ENCODE measurements at places on chromosomes 5 and 9.

- DNase-seq, result no peak
These were observed 8.4 kb downstream of the RACK1 start for GRCh38 chr5:181235323-181235688.

GRCh38 chr5:171168171-171168570 lies 140.9 kb upstream of the TLX3 start:
- DNase-seq, result no peak

DNA sequence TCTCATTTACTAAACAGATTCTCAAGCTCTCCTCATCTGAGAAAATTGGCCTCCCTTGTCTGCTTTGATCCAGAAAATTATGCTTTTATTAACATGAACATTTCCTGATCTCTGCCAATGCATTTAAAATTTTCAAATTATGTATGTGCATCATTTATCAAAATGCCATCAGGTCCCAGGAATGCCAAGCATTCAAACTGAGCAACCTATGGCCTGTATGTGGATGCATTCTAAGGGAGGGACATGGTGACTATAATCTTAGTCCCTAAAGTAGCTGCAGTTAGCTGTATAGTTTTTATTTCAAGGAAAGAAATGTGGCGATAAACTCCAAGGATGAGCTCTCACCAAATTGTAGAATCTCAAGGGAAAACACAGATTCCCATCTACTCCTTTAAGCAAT lies 9.7 kb upstream of the RORB start:
- DNase-seq, result no peak

- DNase-seq, result no peak
These were observed 3.0 kb upstream of the GLRX start for GRCh38 chr5:95825495-95825894.

DNA sequence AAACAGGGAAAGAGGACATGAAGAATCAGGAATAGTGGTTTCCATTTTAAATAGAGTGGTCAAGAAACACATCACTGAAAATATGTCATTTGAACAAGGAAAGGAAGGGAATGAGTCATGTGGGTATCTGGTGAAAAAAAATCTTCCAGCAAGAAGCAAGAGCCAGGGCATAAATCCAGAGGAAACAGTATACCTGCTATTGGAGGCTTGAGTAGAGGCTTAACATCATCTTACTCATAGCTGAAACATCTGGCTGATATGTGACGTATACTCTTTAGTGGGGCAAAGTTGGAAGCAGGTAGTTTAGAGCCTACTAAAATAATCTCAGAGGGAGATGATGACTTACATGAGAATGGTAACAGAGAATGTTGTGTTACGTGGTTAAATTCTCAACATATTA lies 517.2 kb downstream of the CAAP1 start:
- DNase-seq, result no peak
